ENCODE measurements at places on chromosomes 11 and 22. TPM values are rescaled to one million over a fixed set of nuclear protein-coding genes. Genes with fewer than 3 reads are reported as not detected.

- DNase-seq: no peak
Observed at GRCh38 chr11:74676596-74676995, 54.6 kb downstream of the CHRDL2 start.

CRYAB gene
- total RNA-seq: 54.3 TPM

DNA sequence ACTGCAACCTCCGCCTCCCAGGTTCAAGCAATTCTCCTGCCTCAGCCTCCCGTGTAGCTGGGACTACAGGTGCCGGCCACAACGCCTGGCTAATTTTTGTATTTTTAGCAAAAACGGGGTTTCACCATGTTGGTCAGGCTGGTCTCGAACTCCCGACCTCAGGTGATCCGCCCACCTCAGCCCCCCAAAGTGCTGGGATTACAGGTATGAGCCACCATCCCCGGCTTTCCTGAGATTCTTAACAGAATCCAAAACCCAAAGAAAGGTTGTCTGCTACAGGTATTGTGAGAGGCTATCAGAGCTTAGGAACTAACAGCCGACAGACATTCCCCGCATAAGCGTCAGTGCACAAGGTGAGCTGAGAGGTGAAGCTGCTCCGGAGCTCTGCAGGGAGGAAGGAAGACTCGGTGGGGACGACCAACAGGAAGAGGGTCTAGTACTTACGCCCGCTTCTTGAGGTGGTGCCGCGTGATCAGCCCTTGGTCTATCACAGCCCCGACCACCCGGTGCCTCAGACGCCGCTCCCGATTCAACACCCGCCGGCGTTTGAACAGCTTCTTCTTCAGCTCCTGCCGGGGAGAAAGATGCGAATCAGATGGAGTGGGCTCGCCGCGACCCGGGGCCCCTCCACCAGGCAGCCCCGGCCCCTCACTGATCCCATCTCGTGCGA lies 470 bp downstream of the C11orf98 start:
- DNase-seq: peak; percentile 91

LGR4 gene
- 56.1 TPM for total RNA-seq

- DNase-seq: no peak
Observed at GRCh38 chr11:120746836-120747609, 235.5 kb downstream of the GRIK4 start.

- DNase-seq: peak; percentile 38
Observed at GRCh38 chr11:1884303-1884700, 7.4 kb downstream of the PRR33 start.

GRCh38 chr11:130168105-130168504 lies 8.5 kb downstream of the ST14 start:
- peak; percentile 66 for DNase-seq

- DNase-seq: no peak
Observed at GRCh38 chr11:36009473-36009872, 65.6 kb downstream of the LDLRAD3 start.
